Osteoblast (primary cell): ENCODE measurements at places on chromosomes 3 and 15. TPM values are rescaled to one million over a fixed set of nuclear protein-coding genes. Genes with fewer than 3 reads are reported as not detected.
A peak's percentile ranks its signal among the peaks of the same experiment; 100 is the strongest.

GPR62 gene
- total RNA-seq, result under 0.01 TPM in 1 of 2 replicates, not detected in the other

C3orf22 gene
- not detected in 2 replicates for total RNA-seq

GPR160 gene
- 0.29 TPM in 1 of 2 replicates, not detected in the other for total RNA-seq

- no peaks in the 10 kb centered on the region for H3K4me1 ChIP-seq
- H3K4me3 ChIP-seq, result no peak overlapping the region
- no peak overlapping the region for H3K27ac ChIP-seq
- peak; percentile 19 for DNase-seq
- H3K36me3 ChIP-seq, result no peaks in the 10 kb centered on the region
Observed at GRCh38 chr3:56260262-56260661, 208.0 kb downstream of the ERC2 start.

DNA sequence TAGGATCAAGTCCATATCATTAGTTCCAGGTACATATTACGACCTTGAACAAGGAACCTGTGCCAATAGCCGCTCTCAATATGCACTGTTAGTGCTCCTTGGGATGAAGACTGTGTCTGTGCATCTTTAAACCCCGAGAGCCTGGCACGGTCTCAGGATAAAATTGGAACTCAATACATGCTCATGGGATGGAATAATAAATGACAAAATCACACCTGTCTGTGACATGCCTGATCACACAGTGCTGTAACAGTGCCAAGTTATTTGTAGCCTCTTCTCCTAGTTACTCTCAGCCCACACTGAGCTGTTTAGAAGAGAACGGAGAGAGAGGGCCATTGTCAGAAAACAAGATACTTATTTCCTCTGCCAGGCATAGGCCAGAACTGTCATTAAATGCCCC is 82.2 kb downstream of the SSR3 start:
- H3K4me3 ChIP-seq, result no peak overlapping the region
- DNase-seq, result no peak
- no peak overlapping the region for H3K27ac ChIP-seq
- no peaks in the 10 kb centered on the region for H3K36me3 ChIP-seq

DNA sequence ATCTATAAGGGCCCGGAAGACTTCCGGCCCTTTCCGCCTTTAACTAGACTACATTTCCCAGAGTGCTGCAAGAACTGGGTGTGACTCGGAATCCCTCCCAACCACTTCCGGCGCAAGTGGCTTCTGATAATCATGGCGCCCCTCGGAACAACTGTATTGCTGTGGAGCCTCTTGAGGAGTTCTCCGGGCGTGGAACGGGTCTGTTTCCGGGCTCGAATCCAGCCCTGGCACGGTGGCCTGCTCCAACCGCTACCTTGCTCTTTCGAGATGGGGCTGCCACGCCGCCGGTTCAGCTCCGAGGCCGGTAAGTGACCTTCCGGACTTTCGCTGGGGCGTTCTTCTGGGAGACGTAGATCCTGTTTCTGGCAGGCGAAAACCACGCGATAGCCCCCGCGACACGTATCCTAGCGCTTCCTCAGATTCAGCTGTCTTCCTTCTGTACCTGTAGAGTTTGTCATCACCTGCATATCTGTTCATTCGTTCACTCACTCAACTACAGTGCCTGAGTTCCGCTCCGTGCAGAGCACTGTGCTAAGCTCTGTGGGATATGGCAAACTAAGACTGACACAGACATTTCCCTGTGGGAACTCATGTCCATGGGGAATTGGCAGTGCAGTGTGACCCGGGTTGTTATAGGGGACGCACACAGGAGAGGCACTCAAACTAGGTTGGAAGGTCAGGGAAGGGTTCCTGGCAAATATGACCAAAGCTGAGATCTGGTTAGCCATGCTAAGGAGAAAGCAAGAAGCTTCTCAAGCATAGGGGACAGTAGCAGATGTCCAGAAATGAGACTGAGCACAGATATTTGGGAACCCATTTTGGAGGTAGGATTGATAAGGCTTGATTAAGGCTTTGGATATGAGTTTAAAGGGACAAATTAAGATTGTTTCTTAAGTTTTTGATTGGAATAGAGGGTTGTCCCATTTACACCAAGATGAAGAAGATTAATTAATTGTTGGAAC is at the start of gene MRPS22:
Gene MRPS22, plus strand, starts transcription at position 126 of the 962 bp plus-strand sequence. Its CDS starts 7 bp downstream, at position 133.
- DNase-seq, result no peak
- peaks cover 15% of the 10 kb centered on the region for H3K36me3 ChIP-seq
- H3K27ac ChIP-seq, result peak within 1 kb of the TSS; percentile 90
- no peaks in the 10 kb centered on the region for H3K27me3 ChIP-seq

- no peak overlapping the region for H3K4me3 ChIP-seq
- DNase-seq, result peak; percentile 83
- no peaks in the 10 kb centered on the region for H3K27me3 ChIP-seq
- peaks cover 32% of the 10 kb centered on the region for H3K4me1 ChIP-seq
- H3K36me3 ChIP-seq, result no peaks in the 10 kb centered on the region
Observed at GRCh38 chr15:44102675-44103254, 92.3 kb downstream of the FRMD5 start.
